Lower lobe of right lung (tissue), 2 donors: ENCODE measurements at places on chromosomes 12 and 14. TPM values are rescaled to one million over a fixed set of nuclear protein-coding genes. Genes with fewer than 3 reads are reported as not detected.

Gene PPP1R1A
- not detected for total RNA-seq

Gene CD9
- 437 TPM for total RNA-seq

Gene CMA1
- 2.4 TPM for total RNA-seq

Gene MUCL1
- not detected for total RNA-seq

Gene CHST11
- 46.2 TPM for total RNA-seq

Gene SPPL3
- total RNA-seq, result 44.0 TPM

Gene BIN2
- total RNA-seq, result 45.4 TPM

Gene CPM
- total RNA-seq, result 224 TPM

Gene LPAR5
- total RNA-seq, result 3.8 TPM

Gene GPR162
- total RNA-seq, result 21.5 TPM

Gene DTX1
- total RNA-seq, result 6.8 TPM

Gene DUSP6
- 196 TPM for total RNA-seq

Gene TSPAN19
- 6.6 TPM for total RNA-seq

Gene GDF11
- 3.8 TPM for total RNA-seq

Gene YBX3
- total RNA-seq, result 278 TPM

Gene C12orf56
- total RNA-seq, result not detected

Gene RIMBP2
- total RNA-seq, result 0.27 TPM

Gene ZBTB42
- total RNA-seq, result 13.1 TPM

Gene TC2N
- 53.1 TPM for total RNA-seq

Gene TEAD4
- total RNA-seq, result 27.3 TPM

Gene DACT1
- total RNA-seq, result 3.7 TPM

Gene WBP11
- total RNA-seq, result 49.3 TPM

Gene CLEC1A
- 9.7 TPM for total RNA-seq

Gene CIROP
- not detected for total RNA-seq

Gene RDH12
- 0.38 TPM for total RNA-seq

Gene TTC9
- total RNA-seq, result 5.5 TPM

Gene WNT1
- total RNA-seq, result not detected

Gene RPL10L
- not detected for total RNA-seq

Gene SMOC1
- total RNA-seq, result 1.1 TPM
